ENCODE measurements at places on chromosomes 7 and 10.

GRCh38 chr7:41705109-41705901, 2.4 kb upstream of the INHBA start:
- peak; percentile 9 for DNase-seq

DNA sequence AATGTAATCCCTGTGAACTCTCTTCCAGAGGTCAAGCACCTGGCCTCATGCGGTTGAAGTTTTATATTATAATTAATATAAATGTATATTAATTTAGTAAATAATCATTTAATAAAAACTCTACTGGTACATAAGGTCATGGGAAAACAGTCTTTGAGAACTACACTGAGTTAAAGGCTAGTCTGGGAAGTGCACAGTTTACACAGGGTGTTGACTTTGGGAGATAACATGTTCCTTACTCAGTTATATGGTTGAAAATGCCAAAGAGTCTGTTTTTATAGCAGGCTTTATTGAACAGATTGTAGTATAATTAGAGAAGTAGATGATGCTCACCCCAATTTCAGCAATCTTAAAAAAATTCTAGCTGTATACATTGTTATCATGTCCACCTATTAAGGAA, 735.9 kb downstream of the GATA3 start:
- no peak for DNase-seq

GRCh38 chr7:80127412-80128160, 7.0 kb upstream of the GNAI1 start:
- DNase-seq: no peak

DNA sequence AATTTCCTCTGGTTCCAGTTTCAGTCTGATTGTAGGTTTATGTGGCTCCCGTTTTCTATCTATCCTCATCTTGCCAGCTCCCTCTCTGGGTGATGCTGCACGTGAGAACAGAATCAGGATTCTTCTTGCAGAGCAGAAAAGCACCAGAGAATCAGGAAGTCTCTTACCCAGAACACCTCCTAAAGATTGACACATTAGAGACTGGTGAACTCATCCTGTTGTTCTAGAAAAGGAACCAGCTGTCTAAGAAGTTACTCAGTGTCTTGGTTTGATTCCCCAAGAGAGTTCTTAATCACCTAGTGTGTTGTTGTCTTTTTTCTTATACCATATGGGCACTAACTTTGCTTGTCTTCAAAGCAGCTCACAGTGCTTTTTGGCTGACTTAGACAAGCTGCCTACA, 152.4 kb downstream of the DGKI start:
- no peak for DNase-seq

DNA sequence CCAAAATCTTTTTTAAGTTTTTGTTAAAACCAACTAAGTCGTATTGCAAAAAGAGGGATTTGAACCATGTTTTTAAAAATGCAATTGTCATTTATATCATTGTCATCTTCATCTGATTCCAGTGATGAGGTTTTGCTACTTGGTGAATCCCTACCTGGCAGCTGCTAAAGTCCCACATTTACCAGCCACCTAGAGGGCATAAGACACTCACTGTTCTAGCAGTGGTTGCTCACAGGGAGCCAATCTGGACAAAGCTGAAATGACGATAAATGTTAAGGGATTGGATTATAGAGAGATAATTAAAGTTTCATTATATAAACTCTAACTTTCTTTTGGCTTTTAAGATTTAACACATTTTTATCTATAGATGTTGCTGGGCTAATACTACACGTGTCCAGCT, 18.7 kb downstream of the KIFBP start:
- DNase-seq: no peak

DNA sequence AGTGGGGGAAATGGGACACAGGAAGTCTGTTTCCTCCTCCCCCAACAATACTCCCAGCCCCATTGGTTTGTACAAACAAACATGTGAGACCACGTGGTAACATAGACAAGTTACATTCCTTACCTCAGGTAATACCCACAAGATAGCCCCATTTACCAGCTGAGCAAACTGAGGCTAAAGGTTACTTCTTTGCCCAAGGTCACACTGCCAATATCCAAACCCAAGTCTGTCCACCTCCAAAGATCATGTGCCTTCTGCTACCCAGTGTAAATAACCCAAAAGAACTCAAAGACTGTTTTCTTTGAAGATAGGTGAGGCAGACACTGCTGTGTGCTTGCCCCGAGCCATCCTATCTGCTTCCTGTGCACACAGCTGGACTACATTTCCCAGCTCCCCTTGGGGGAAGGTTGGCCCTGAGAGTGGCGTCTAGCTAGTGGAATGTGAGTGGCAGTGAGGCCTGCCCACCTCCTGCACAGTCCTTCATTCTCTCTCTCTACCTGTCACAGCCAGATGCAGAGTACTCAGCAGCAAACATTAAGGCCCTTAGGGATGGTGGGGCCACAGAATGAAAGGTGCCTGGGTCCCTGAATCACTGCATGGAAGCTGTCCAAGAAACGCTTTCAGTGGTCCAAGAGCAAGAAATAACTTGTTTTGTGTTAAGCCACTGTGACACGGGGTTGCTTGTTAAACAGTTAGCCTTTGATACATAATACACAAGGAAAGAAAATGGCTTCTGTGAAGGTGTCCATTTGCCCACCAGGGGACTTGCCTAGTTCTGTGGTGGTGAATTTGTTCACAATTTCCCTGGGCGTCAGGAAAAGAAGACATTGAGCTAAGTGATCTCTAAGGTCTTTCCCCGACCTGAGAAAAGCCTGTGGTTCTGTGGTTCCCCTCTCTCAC, 257.7 kb upstream of the NFE2L3 start:
- no peak for DNase-seq

DNA sequence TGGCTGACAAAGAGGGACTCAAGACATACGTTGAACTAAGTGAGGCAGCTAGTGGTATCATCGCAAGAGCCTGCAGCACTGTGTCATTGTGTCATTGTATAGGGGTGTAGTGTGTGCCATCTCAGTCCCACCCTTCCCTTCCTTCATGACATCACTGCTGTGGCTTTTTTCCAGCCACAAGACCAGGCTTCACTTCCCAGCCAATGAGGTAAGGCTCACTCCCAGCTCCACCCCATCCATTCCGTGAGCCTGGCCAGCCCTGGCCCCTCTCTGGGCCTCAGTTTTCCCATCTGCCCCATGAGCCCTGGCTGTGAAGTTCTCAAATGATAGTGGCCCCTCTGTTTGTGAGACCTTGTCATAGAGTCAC, 134.3 kb upstream of the ZMIZ1 start:
- no peak for DNase-seq

- no peak for DNase-seq
These were observed 295.3 kb downstream of the SKIDA1 start for GRCh38 chr10:21230219-21230618.

DNA sequence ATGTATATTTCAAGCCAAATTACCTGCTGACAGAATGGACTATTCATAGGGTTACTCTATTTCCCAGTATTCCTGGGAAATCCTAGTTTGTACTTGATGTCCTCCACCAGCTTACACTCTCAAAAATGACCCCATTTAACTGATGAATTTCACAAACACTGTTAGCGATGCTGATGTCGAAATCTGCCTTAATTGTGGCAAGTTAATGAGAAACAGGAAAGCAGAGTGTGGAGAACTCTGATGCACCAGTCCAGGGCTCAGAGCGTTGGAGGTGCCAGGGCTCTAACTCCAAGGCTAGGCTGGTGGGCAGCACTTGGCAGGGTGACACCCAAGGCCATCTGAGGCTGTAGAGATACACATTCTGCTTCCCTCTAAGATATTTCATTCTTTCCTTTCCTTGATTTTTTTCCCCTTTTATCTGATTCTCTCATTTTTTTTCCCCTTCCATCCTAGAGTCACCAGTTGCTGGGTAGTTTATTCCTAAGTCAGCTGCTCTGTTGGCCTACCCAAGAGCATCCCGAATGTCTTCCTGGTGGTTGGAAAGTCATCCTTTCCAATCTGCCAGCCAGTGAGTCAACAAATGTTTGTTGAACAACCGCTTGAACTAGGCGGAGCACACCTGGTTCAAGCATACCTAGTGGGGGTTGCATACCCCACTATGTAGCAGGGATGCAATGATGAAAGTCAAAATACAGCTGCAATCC, 525.0 kb upstream of the NRP1 start:
- no peak for DNase-seq

- no peak for DNase-seq
These were observed 2.6 kb downstream of the MEST start for GRCh38 chr7:130494431-130494858.

GRCh38 chr10:132229834-132230556, 43.2 kb downstream of the DPYSL4 start:
- DNase-seq: no peak

- no peak for DNase-seq
These were observed 196.9 kb downstream of the GRID1 start for GRCh38 chr10:86169506-86170254.

- DNase-seq: no peak
These were observed 414.6 kb downstream of the DNAJB6 start for GRCh38 chr7:157751406-157751805.

GRCh38 chr7:78702770-78703169, 750.7 kb downstream of the MAGI2 start:
- no peak for DNase-seq

GRCh38 chr7:6630007-6630849, 6.9 kb upstream of the ZNF316 start:
- no peak for DNase-seq

GRCh38 chr7:99000904-99001465, 122.7 kb downstream of the TRRAP start:
- DNase-seq: no peak

DNA sequence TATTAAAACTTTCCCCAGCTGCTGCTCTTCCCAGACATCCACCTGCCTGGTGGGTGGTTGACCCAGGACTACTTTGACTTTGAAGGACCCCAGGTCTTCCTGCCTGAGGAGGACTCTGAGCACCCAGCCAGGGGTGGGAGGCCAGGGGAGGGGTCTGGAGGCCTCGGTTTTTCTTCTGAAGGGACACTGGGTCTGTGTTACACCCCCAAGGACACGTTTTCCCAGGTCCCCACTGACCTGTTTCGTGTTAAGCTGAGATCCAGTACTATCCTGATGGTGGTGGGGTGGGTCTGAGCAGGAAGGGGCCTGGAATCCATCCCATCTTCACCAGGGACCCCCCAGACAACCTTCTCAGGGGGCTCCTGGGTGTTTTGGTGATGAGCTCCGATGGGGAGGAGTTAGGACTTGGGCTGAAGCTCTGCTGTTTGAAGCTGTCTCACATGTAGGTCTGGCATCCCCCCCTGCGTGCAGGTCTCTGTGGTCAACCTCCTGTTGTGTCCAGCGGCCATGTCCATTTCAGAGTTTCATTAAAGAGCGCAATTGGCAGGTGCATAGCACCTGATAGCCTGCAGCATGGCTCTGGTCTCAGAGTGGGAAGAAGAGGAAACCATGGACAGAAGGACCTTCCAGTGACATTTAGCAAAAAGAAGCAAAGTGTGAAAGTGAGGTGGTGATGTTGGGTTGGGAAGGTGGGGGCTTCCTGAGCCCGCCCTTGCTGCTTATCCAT, 3.5 kb downstream of the JAKMIP3 start:
- DNase-seq: no peak

Data from stimulated activated naive CD4-positive, alpha-beta T cell treated with Interleukin-2 at 50 U/mL for 16 hours (primary cell).